ENCODE measurements at places on chromosomes 12 and 14.

DNA sequence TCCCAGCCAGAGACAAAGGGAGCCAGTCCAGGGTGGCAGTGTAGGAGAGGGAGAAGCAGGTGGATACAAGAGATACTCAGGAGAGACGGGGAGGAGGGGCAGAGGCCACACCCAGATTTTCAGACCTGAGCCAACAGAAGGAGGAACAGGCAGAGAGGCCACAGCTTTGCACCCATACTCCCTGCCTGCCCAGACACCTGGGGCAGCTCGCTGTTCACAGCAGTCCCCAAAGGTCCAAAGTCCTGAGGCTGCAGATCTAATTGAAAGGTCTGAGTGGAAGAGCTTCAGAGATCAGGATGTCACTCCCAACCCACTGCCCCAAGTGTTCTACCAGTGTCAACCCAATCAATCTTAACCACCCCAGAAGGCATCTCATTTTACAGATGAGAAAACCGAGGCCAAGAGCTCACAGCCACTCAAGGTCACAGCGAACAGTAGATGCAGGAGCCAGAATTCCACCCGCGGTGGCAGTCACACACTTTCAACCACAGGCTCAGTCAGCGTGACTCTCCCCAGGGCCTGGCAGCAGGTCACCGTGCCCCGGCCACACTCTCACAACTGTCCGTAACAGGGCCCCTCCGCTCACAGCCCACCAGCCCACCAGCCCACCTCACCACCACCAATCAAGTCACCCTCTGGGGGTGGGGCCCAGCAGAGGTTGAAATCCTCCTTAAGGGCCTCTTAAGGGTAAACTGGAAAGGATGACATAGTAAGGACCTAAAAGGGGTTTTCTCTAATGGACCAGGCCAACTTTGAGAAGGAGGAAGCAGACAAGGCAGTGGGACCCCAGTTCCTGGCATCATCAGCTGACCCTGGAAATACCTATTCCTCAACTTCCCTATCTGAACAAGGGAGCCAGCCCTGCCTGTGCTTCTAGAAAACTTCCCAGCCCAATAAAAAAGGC lies 33.3 kb downstream of the ACTN1 start:
- peak; percentile 49 for DNase-seq

DNA sequence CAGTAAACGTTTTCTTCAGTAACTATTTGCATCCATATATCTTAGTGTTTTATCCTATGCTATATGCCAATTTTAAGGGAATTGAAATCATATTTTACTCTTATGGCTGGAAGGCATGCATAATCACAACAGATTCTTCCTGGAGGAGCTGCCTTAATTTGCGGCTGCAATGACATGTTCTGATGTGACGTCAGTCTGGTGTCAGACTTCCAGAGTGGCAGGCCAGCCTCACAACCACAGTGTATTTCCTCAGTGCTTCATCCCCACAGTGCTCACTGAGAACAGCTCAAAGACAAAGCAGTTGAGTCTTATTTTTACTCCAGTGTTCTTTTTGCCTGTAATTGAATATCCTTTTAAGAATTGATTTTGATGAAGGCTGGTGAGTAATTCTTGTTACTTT lies 107.1 kb downstream of the PLEKHA5 start:
- DNase-seq, result no peak

DNA sequence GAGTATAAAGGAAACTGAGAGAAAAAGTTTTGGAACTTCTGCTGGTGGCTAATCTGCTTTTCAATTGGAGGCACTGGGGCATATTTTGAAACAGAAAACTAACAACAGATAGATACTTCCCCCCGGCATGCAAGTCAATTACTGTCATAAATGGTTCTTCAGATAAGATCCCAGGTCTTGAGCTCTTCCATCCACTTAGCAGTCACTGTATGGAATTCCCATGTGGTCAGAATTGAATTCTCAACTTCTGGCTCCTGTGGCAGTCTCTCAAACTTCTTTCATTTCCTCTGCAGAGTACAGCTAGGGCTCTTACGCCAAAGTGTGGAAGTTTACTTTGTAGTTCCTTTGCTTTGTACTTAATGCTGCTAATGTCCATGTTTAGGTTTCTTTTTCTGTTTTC lies 452.2 kb downstream of the IPO8 start:
- DNase-seq, result no peak

DNA sequence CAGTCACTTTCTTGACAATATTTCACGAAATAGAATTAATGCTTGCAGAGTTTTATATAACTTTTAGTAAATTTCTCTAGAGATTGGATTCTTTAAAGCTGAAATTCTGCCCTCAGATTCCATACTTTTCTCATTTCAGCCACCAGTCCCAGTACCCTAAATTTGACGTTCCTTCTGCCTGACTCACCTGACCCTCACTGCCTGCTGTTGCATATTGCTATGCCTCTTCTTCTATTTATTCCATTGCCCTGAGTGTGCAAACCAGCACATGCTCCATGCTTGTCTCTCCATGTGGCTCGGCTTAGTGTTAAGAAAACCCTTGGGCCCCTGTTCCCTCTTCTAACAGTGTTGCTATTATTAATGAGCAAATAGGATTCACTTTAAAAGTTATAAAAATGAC lies 533.3 kb downstream of the LRFN5 start:
- no peak for DNase-seq

DNA sequence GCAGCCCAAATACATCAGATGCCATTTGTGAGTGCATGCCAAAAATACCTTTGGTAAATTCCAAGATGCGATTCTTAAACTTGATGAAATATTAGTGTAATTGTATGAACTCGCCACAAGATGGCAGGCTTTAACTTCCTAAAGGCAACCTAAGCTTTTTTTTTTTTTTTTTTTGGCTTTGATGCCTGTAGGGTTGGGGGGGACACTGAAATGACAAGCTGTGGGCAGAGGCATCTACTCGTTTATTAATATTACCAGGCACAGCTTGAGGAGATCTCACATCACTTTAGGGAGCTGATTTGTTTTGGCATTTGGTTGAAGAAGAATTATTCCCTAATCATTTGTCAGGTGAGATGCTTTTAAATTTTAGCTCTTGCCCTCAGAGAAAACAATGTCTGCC lies 126.7 kb upstream of the CCDC196 start:
- peak; percentile 75 for DNase-seq

GRCh38 chr14:19873178-19873577 lies 1.8 kb upstream of the OR4K2 start:
- no peak for DNase-seq

DNA sequence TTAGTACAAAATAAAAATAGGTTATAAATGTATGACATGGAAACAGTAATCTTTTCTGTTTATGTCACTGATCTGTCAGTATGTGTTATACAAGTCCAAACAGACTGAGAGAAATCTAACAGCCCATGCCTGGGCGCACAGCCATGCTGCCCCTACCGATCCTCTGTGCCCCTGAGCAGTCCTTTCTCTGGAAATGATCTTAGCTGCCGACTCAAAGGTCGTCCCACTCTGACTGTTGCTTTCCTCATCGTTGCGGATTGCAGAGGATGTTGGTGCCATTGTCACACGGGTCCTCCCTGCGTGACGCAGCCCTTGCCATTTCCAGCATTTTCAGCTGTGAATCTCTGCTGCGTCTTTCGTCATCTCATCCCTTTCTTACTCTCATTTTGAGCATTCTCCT lies 82.9 kb upstream of the DYNC1H1 start:
- DNase-seq, result no peak
